Kidney epithelial cell (primary cell): ENCODE measurements at places on chromosomes 3 and 15. TPM values are rescaled to one million over a fixed set of nuclear protein-coding genes. Genes with fewer than 3 reads are reported as not detected.

Gene TMCO5A
- total RNA-seq = not detected in 2 replicates

Gene SLC2A2
- total RNA-seq = not detected in 2 replicates

Gene SRGAP3
- 2.7 and 4.9 TPM in 2 replicates for total RNA-seq

Gene MASP1
- 0.48 TPM in 1 of 2 replicates, not detected in the other for total RNA-seq

GRCh38 chr15:40232625-40233070 is 6.2 kb upstream of the PAK6 start:
- DNase-seq = no peak

- no peak for DNase-seq
These were observed 86.7 kb upstream of the SLC25A36 start for GRCh38 chr3:140854961-140855360.

DNA sequence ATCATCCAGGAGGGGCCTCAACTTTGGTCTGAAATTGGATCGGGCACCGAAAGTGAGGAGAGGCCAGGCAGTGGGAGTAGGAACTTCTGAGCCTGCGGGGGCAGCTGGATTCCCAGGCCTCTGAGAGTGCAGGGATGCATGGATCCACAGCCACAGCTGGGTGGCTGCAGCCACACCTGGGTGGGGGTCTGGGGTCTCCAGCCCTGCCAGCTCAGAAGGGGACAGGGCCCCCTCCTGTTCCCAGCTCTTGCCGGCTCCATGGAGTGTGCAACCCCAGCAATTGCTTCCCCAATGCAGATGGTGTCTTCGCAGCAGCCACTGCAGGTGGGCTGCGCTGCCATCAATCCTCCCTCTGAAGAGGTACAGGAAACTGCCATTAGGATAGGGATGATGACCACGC is 123.7 kb downstream of the BCHE start:
- DNase-seq = no peak

DNA sequence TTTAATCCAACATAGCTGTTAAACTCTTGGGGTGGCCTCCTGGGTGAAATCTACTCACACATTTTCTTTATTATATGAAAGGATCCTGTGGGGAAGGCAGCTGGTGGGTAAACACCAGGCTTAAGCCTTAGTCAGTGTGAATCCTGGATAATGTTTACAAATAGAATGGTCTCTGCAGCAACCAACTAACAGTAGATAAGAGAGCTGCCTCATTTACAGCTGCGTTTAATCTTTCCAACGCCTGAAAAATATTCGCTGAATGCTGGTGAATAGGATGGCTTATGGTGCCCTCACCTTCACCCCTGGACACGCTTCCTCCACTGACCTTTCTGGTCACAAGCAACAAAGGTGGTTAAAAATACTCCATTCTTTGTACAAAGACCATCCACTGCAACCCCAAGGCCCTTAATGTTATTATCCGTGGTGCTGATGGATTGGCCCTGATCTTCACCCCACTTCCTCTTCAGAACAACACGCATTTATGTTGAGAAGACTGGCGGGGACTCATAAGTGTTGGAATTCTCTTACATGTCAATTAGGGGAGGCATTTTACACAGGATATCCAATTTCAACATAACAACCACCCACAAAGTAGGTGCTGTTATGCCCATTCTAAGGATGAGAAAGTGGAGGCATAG is 120.0 kb upstream of the FRMD4B start:
- no peak for DNase-seq

GRCh38 chr3:134799393-134799792 is 4.3 kb downstream of the EPHB1 start:
- no peak for DNase-seq

DNA sequence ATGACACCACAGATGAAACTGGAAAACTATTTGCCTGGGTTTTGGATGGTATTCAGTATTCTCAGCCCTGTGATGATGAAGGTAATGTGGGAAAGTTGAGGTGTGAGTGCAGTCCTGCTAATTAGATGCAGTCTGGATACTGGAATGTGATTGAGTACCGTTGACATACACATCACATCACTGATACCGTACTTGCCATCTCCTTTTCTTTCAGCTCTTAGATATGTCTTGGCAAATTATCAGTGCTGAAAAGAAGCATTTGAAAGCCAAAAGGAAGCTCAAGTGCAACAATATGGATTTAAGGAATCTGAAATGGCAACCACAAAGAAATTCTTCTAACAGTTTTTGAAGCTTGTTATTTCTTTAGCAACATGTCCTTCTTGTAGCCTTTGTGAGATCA is 381.4 kb upstream of the TGFBR2 start:
- no peak for DNase-seq

DNA sequence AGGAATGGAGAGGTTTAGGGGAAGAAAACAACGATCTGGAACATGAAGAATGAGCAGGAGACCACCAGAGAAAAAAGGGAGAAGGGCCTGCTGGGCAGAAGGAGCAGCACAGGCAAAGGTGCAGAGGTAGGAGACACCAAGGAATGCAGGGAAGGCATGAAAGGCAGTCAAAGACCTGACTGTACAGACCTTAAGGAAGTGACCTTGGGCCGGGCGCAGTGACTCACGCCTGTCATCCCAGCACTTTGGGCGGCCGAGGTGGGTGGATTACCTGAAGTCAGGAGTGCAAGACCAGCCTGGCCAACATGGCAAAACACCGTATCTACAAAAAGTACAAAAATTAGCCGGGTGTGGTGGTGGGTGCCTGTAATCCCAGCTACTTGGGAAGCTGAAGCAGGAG is 157.7 kb upstream of the ATP10A start:
- no peak for DNase-seq

- DNase-seq = no peak
These were observed 683 bp upstream of the CPEB1 start for GRCh38 chr15:82647835-82648256.

- DNase-seq = no peak
These were observed 8.5 kb downstream of the PFKFB4 start for GRCh38 chr3:48548126-48548525.

DNA sequence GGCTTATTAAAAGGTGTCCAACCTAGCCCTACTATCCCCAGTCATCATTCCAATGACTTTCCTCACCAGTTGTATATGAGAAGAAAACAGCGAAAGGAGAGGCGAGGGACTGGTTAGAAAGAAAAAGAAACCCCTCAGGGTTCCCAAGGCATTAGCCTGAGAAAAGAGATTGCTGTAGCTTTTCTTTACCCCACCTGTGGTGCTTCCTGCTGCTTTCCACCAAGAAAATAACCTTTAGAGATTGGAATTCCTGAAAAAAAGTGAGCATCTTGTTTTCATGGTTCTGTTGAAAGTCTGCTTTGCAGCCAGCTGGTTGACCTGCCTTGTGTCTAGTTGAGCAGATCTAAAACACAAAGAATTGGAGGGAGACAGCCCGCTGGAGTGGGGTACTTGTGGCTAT is 196.4 kb downstream of the CADPS start:
- no peak for DNase-seq

GRCh38 chr3:102715030-102715697 is 280.3 kb downstream of the ZPLD1 start:
- no peak for DNase-seq

DNA sequence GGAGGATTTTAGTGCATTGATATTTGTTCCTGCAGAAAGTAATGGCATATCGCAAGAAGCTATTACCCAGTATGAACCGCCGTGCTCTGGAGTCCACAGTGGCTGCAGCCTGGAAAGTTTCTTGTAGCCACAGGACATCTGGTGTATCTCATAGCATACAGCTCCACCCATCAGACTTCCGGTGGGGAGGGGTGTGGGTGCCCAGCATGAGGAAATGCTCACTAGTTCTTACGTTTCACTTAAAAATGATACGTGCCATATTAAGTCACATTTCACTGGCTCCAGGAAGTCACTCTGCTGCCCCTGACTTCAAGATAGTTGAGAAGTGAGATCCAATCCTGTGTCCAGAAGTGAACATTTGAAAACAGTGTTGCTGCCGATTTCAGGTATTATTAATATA is 990.4 kb downstream of the GBE1 start:
- no peak for DNase-seq

DNA sequence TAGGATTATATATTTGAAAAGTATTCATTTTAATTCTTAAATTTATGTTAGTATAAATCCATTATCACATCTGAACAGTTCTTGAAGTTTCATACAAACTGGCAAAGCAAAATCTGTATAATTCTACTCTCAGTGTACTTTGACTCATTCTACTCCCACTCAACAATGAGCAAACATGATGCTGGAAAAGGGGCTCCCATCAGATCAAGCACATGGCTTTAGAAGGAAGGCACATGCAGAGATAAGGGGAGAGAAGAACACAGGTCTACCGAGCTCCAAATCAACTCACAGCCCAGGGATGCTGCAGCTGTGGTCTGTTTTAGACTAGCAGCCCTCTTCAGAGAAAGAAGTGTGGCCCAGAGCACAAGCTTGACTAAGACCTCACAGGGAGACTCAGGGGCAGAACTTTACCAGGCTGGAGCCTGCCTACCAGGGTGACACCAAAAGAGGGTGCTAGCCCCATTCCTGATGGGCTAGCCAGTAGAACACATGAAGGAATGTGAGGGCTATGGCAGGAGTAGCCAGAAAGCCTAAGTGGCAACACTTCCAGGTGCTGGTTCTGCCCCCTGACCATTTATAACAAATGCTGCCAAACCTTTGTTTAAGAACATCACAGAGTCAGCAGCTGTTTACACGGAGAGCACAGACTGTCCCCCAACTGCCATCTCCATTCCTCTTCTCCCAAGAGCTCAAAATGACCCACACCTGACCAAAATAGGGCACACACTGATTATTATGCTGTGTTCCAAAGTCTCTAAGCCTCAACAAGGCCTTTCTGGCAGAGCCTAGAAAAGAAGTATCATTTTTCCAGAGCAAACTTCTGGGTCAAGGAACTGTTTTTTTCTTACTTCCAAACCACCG is 19.5 kb downstream of the SEC22C start:
- DNase-seq = no peak

DNA sequence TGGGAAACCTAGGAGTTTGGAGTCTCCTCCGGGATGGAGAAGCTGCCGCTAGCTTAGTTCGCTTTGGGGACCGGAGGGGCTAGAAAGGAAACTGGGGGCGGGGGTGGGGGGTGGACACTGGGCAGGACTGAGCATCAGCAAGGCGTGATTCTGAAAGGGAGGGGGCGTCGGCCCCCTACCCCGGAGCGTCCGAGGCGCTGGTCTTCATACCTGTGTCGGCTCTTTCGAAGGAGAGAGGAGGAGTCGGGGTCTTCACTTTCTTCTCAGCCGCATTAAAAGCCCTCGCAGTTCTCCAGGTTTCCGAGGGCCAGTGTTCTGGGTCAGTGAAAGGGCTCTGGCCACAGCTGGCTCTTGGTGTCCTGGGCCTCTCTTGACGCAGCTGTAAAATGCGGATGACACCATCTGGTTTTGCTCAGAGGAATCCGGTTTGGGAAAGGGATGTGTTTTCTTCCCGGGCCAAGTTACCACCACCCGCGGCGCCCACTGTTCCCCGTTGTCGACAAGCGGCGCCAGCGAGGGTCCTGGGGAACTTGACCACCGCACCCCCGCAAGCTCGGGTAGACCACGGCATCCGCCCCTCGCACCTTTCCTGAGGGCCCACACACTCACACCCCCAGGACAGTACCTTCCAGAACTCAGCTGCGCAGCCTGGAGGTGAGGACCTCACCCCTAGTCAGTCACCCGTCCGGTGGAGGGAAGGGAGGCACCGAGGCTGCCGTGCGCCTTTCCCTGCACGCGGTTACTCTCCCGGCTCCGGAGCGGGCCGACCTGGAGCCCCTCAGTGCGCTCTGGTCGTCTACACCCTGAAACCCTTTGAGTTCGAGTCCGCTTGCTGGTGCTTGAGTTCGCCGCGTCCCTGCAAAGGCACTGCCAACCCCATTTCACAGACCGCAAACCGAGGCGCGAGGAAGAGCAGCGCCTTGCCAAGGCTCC is 660 bp downstream of the CCK start:
- no peak for DNase-seq

GRCh38 chr3:38283810-38284755 is 2.0 kb downstream of the SLC22A14 start:
- no peak for DNase-seq

GRCh38 chr15:55132672-55133071 is 64.1 kb downstream of the RSL24D1 start:
- no peak for DNase-seq

DNA sequence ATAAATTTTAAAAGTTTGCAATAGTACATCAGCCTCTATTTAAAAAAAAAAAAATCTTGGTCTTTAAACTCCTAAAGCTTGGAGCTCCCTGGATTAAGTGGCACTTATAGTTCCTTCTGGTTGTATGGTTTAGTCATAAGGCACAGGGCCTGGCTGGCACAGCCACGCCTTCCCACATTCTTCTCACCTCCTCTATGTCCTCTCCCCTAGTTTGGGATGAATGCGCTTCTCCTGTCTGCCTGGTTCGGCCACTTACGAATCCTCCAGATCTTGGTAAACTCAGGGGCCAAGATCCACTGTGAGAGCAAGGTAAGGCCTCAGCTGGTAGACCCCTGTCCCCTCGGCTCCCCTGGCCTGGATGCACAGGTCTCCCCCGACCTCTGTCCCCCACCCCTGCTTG is 10.0 kb downstream of the ANKDD1A start:
- no peak for DNase-seq

GRCh38 chr3:150357140-150357539 is 51.0 kb upstream of the TSC22D2 start:
- DNase-seq = no peak

DNA sequence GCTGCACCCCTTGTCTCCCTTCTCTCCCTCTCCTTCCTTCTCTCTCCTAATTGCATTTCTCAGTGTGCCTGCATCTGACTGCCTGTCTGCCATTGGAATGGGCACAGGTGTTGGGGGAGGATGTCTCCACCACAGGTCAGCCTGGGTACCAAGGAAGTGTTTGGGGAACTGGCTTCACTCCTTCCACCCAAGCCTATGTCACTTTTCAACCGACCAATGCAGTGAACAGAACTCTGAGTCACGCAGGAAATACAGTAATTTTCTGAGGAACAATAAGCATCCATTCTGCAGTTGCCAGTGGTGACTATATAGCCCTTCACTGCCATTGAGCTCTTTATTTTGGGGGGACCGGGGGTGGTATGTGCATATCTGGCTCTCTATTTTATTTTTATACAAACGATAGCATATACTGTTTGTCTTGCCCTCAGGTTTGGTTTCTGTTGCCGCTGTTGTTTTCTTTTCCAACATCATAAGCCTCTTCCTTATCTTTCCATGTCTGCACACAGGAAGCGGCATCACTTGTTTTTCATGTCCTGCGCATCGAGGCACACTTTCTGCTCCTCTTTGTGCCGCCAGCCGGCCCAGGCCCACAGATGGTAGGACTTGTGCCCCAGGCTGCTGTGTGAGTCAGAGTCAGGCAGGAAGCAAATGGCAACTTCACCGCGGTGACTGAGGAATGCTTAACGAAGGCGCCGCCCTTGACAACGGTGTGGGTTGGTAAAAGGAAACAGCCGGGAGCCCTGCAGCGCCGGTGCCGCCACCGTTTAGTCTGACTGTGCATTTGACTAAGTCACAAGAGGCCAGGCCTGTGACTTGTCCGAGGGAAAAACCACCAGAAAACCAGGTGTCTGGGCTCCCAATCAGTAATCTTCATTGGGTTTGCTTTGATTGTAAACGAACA is 21.1 kb upstream of the CDCP1 start:
- peak; percentile 95 for DNase-seq
